ENCODE measurements at places on chromosomes 7 and 10. TPM values are rescaled to one million over a fixed set of nuclear protein-coding genes. Genes with fewer than 3 reads are reported as not detected.

Gene LRIT1
- not detected for total RNA-seq

GRCh38 chr10:78196964-78197363 lies 163.3 kb downstream of the RPS24 start:
- H3K27me3 ChIP-seq: no peaks in the 10 kb centered on the region
- H3K27ac ChIP-seq: no peak overlapping the region

DNA sequence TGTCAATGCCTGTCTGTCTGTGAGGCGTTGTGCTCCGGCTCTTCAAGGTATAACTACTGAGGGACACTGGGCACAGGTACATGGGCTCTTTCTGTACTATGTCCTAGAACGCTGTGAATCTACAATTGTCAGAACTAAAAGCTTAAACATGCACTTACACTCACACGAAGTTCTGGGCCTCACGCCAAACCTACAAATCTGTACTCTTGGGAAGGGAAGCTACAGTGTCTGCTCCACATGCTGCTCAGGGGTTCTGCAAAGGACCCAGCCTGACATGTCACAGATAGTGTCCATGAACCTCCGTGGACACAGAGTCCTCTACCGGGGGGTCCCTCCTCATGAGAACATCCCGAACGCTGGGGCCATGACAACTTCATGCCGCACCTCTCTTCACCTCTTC lies 268.7 kb downstream of the WDR37 start:
- peaks cover 16% of the 10 kb centered on the region for H3K36me3 ChIP-seq
- peaks cover 7% of the 10 kb centered on the region for H3K27me3 ChIP-seq
- no peak overlapping the region for H3K27ac ChIP-seq
- H3K4me1 ChIP-seq: peaks cover 15% of the 10 kb centered on the region
- no peak for DNase-seq
- H3K4me3 ChIP-seq: no peak overlapping the region

DNA sequence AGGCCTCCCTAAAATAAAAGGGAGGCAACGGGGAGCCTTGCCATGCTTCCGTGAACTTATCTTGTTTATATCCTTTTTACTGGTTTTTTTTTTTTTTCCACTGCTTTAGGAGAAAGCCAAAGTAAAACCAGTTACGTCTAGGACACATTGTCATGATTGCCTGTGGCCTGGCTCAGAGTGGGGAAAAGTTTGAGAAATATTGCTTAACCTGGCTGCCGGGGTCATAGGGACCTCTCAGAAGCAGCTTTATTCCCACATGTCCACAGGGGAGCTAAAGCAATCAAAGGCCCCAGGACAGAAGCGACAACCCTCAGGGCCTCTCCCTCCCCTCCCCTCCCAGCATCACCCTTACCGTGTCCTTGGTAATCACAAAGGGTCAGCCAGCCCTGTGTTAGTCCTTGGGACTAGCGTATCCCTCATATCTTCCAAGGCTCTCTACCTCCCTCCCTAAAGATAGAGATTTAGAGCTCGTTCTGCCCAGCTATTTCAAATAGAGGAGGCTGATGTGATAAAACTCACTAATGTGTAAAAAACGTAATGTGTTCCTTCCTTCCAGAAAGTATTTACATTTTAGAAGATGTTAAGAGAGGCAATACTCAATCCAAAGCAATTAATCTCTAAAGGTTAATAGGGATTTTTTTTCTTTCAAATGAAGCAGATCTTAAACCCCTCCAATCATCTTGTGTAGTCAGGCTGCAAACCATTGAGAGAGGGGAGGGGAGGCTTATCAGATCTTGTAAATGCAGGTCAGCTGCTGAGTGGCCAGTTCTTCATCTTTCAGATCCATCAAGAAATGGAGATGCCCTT lies 64.8 kb upstream of the PRKAR2B start:
- H3K36me3 ChIP-seq: no peaks in the 10 kb centered on the region
- peak; percentile 19 for DNase-seq
- no peak overlapping the region for H3K27ac ChIP-seq
- peaks cover 21% of the 10 kb centered on the region for H3K4me1 ChIP-seq

DNA sequence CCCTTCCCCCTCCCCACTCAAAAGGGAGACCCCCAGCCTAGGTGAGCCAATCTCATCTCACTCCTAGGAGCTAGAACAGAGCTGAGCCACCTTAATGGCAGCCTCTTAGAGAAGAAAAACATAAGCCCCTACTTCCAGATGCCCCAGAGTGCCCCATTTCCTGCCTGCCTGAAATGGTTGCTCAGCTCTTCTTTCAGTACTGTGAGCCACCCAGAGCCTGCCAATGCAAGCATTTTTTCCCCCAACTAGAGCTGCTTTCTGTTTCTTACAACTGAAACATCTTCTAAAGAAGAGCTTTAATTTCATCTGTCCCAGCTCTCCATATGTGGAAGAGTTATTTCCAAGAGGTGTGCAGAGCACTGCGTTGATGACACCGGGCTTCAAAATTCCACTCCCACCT lies 136.7 kb downstream of the PLPP4 start:
- no peak overlapping the region for H3K27ac ChIP-seq
- H3K27me3 ChIP-seq: no peaks in the 10 kb centered on the region
- H3K4me1 ChIP-seq: peaks cover 4% of the 10 kb centered on the region
- no peak overlapping the region for H3K4me3 ChIP-seq
- H3K36me3 ChIP-seq: no peaks in the 10 kb centered on the region
- DNase-seq: no peak

DNA sequence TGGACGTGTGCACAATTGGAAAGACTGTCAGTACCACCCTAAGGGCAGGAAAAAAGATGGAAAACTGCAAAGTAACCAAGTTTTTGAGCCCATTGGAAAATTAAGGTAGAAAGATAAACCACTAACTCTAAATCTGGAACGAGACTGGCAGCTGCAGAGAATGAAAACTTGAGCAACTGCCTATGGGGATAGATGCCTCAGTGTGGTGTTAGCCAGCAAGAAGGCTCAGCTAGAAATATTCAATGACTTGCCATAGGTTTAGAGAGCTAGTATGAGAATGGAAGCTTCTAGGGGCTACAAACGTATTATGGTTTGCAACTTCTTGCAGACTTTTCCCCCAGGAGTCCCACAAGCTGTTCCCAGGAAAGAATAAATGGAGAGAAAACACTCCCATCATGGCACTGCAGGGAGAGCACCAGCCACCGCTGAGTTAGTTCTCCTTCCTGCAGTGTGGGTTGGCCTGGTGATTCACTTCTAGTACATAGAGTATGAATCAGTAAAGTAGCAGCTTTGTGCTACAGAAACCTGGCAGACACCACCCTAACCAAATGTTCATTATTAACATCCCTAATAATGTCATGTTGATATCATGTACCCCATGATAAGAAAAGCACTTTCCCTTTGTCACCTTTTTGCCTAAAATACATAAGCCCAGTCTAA lies 372.4 kb upstream of the VWC2 start:
- DNase-seq: no peak
- H3K4me1 ChIP-seq: peaks cover 7% of the 10 kb centered on the region
- H3K36me3 ChIP-seq: 0 out of 2 replicates have a peak, but pooled peaks cover 2% of the 10 kb centered on the region
- H3K27me3 ChIP-seq: no peaks in the 10 kb centered on the region

DNA sequence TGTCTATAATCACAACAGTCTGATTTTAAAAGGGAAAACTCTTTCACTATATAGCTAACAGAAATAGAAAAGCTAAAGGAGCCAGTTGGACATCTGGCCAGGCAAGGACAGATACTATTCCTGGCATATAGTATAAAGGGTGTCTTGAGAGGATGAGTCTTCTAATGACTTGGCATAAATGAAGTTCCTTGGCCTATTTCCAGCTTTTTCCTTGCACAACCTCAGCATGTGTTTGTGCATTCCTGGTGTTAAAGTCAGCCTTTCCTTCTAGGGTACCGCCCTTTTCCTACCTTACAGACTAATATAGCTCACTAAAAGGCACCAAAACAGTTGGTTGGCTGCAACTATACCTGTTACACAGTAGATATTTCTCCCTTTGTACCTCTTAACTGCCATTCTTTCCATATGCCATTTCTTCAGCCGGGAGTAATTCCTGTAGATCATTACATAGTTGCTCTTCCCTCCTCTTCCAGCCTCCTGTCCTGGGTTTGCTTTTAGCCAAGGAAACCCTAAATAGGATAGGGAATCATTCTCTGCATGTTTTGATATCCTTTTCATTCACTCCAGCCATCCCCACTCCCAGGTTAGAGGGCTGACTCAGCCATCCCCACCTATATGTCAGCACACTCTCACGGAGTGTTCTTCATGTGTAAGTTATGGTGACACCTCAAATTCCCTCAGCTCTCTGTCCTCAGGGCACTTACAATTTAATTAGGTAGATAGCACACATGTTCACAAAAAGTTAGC lies 102.1 kb upstream of the MDFIC start:
- no peaks in the 10 kb centered on the region for H3K36me3 ChIP-seq
- no peak for DNase-seq
- no peak overlapping the region for H3K4me3 ChIP-seq
